ENCODE measurements at places on chromosomes 2 and 18. TPM values are rescaled to one million over a fixed set of nuclear protein-coding genes. Genes with fewer than 3 reads are reported as not detected.

- peak; percentile 52 for DNase-seq
Measured at GRCh38 chr2:98749066-98749450, 18.1 kb upstream of the MGAT4A start.

- no peak for DNase-seq
Measured at GRCh38 chr18:11993264-11993916, 12.1 kb downstream of the IMPA2 start.

Gene SLC4A5
- polyA plus RNA-seq: 1.8 TPM

Gene FER1L5
- polyA plus RNA-seq: 2.7 TPM

DNA sequence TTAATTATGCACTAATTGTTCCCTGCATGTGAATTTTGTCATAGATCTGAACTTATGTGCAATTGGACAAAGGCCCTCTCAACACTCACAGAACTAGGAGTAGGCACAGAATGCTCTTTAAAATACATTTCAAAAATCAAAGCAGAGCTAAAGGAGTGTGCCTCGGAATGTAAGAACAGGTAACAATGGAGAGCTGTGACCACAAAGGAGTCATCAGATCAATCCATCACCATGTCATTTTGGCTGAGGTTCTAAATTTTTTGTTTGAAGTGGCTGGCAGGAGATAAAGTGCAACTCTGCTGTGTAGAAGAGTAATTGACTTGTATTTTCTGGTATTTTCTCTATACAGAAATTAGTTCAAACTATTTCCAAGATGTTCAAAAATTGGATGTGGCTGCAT lies 155.4 kb downstream of the NRP2 start:
- no peak for DNase-seq

DNA sequence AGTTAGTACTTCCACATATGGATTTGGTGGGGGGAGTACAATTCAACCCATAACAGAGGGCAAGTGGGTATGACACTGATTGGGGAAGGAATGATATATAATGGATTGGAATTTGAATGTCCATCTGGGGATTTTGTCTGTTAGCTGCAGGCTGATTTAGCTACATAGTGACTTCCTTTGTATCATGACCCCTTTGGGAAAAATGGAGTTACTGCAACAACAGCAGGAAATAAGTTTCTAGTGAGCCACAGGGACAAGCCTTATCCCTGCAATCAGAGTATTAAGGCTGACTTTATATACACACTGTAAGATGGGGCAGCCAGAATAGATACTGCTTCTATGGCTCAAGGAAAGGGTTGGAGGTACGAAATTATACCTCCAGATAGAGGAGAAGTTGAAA lies 404.4 kb upstream of the MEIS1 start:
- no peak for DNase-seq

- no peak for DNase-seq
Measured at GRCh38 chr2:7456762-7457161, 539.5 kb downstream of the RNF144A start.

DNA sequence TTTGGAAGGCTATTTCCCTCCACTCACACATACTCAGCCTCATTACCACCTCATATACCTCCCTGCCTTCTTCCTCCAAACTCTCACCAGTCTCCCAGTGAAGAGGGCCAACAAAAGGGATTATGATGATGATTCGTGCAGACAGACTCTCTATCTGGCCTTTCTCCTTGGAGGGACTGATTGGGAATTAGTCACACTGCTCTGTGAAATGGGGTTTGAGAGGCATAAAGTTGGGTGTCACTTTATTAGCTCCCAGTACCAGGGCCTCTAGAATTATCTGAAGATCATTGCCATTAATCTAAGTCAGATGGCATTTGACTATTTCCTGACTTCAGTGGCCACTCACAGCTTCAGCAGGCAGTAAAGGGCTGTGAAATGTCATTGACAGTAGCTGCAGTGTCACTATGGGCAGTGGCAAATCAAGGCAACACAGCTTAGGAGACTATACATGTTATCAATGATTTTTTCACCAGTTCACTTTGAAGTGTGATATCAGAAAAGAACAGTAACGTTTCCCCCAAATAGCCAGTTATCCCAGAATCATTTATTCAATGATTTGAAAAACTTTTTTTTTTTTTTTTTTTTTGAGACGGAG lies 17.4 kb downstream of the CNRIP1 start:
- no peak for DNase-seq

DNA sequence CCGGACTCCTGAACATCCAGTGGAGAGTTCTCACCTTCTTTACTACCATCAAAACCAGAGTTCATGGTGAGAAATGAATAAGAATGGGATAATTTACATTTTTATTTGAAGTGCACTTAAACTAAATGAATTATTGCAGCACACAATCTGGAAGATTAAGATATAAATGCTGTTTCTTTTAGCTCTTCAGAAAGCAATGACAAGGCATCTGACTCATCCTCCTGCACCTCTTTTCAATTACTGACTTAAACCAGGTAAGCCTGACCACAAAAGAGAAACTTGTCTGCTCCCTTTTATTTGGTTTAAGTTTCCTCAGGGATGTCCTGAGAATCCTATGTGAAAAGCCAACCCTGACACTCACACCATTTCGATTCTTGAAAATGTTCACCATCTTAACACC lies 720 bp upstream of the DSC2 start:
- no peak for DNase-seq

DNA sequence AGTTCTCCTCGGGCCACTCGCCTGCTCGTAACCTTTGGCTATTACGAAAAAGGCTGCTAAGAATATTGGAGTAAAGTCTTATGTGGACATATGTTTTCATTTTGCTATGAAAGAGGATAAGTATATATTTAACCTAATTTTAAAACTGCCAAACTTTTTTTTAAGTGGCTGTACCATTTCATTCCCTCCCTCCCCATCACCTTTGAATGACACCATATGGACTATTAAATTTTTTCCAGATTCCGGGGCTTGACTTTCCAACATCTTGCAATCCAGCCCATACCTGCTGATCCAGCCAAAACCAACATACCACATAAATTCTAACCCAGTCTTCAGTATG lies 31.5 kb downstream of the REEP1 start:
- DNase-seq: no peak

Gene CAVIN2
- 35.0 TPM for polyA plus RNA-seq

GRCh38 chr2:121902616-121903015 lies 147.2 kb downstream of the TSN start:
- DNase-seq: no peak

- DNase-seq: no peak
Measured at GRCh38 chr18:25998461-25998860, 92.0 kb downstream of the SS18 start.

Measured in muscle of back (tissue), 13 donors.